ENCODE measurements at places on chromosomes 7 and 10. TPM values are rescaled to one million over a fixed set of nuclear protein-coding genes. Genes with fewer than 3 reads are reported as not detected.

DNAH11 gene
- total RNA-seq = 0.39 TPM

DNA sequence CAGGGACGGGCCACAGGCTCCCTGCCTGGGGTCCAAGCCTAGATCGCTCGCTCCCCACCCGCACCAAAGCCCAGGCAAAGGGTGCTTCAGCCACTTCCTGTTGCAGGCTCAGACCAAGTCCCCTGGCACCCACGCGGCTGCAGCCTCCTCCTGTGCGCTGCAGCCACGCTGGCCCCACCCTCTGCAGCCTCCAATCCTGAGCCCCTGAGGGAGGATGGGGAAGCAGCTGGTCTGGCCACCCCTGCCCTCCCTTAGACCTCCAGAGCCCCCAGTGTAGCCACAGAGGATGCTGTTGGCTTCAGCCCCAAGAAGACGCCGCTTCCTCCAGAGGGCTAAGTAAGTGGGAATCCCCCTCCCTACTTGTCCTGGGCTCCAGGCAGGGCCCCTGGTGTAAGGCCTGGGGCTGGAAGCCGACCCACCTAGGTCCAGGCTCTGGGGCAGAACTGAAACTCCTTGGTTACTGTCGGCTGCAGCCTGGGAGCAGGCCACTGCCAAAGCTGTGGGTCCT, 9.4 kb downstream of the LIMK1 start:
- no peaks in the 10 kb centered on the region for H3K27me3 ChIP-seq
- H3K4me1 ChIP-seq = peaks cover 40% of the 10 kb centered on the region
- no peak overlapping the region for H3K4me3 ChIP-seq
- peaks cover 5% of the 10 kb centered on the region for H3K36me3 ChIP-seq
- no peak for DNase-seq
- peak overlapping the region; percentile 93 for H3K27ac ChIP-seq

DNA sequence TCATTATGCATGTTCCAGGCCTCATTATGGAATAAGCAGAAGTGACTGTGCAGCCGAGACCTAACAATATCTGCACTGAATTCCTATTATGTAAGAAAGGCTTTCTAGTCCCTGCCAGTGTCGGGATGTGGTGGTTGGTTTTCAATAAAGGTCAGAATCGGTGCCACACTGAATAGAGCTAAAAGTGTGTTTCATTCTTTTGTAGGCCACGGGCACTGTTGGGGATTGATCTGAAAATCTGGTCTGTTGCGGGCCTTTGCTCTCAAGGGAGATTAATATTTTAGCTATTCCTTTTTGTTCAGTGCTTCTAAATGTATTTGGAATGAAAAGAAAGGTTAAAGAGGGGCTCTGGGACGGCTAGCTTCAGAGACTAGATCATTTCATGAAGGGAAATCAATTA, 559.4 kb upstream of the GALNT17 start:
- no peak overlapping the region for H3K4me3 ChIP-seq
- no peaks in the 10 kb centered on the region for H3K36me3 ChIP-seq
- no peak for DNase-seq
- no peak overlapping the region for H3K27ac ChIP-seq

GRCh38 chr10:101525848-101526247, 62.2 kb downstream of the POLL start:
- no peak for DNase-seq
- no peaks in the 10 kb centered on the region for H3K36me3 ChIP-seq
- no peak overlapping the region for H3K27ac ChIP-seq
- no peaks in the 10 kb centered on the region for H3K27me3 ChIP-seq
- no peak overlapping the region for H3K4me3 ChIP-seq

DNA sequence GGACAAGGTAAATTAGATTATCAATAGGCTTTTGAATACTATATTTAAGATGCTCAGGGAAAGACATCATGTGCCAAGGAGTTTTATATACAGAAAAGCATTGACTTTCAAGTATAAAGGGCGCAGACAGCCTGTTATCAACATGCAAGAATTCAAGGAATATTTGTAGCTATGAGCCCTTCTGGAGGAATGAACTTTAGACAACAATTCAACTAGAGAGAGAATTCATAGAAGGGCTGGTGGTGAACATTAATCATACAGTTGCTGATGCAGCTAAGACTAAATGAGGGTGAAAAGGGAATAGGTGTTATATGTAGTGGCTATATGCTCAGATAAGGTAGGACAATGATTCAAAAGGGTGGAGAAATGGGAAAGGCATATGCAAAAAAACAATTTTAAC, 41.2 kb downstream of the AOAH start:
- peaks cover 9% of the 10 kb centered on the region for H3K4me1 ChIP-seq
- no peak overlapping the region for H3K4me3 ChIP-seq
- DNase-seq = no peak

DNA sequence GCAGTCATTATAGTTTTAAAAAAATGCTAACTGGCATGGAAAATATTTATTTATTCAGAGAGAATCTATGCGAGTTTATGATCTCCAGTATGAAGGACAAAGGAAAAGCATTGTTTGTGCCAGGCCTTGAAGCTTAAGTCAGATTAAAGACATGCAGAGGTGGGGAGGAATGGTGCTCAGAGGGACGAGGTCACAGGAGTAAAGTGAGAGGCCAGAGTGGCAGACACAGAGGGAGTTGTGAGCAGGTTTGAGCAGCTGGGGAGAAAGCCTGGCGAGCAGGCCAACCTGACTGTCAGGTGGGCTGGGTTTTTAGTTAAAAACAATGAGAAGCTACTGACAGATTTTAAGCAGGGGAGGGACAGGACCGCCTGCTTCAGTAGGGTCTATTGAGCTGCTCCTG, 6.8 kb upstream of the CCNY start:
- peaks cover 27% of the 10 kb centered on the region for H3K4me1 ChIP-seq
- no peak overlapping the region for H3K27ac ChIP-seq
- no peak overlapping the region for H3K4me3 ChIP-seq

PVRIG gene
- 0.30 TPM for total RNA-seq

DNA sequence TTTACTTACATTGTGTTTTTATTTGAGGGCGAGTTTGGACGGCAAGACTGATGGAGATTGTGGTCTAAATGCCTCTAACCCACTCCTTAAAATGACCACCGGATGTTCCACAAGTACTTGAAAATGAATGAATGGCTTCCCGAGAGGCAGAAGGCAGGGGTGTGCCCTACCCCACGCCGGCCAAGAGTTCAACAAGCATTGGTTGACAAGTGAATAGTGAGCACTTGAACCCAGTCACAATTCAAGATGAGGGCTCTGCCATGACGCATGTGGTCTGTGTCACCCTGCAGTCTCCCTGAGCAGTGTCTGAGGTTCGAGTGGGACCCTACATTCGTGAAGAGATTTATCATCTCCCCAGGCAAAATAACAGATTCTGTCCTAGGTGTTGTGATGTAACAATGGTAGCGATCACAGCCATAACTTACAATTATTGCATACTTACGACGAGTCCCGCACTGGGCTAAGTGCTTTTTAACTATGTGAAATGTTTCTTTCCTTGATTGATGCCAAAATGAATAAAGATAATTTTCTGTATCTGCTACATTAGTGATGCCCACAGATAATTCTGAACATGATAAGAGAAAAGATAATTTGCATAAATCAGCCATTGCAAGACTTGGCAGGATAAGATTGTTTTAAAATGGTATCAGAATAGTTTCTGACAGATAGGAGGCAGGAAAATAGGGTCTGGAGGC, 305.4 kb downstream of the WDR37 start:
- H3K36me3 ChIP-seq = no peaks in the 10 kb centered on the region
- H3K27me3 ChIP-seq = peaks cover 18% of the 10 kb centered on the region
- H3K4me3 ChIP-seq = no peak overlapping the region
- no peak overlapping the region for H3K27ac ChIP-seq
- no peak for DNase-seq

DNA sequence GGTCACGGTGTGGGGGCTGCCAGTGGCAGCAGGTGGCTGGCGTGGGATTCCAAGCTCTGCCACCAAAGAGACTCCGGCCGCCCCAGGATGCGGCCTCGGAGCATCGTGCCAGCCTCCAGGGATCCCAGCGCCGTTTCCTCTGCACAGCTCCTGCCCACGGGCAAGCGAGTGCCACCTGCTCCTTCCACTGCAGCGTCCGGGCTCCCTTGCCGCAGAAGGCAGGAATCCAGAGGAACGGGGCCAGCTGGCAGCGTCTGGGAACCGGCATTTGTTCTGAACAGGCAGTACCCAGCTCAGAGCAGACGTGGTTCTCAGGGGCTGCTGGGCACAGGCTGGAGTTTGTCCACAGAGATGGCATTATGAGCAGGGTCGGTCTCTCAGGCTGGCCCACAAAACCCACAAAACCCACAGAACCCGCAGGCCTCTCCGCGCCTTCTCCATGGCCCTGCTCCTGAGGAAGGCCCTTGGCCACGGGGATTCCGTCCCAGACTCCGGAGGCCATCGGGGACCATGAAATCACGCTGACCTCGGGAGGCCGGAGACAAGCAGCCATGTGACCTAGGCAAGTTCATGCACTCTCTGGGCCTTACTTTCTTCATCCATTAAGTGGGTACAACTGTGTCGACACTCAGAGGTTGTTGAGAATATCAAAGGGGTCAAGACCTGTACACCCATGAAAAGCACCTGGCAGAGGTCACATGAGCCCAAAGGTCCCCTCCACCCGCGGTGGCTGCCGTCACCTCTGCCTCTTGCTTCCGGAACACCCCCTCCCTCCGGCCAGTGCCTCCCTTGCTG, 72.1 kb upstream of the TNRC18 start:
- peaks cover 11% of the 10 kb centered on the region for H3K36me3 ChIP-seq
- H3K27me3 ChIP-seq = no peaks in the 10 kb centered on the region
- peak overlapping the region; percentile 54 for H3K27ac ChIP-seq

HOXA13 gene
- total RNA-seq = 3.6 TPM

DNA sequence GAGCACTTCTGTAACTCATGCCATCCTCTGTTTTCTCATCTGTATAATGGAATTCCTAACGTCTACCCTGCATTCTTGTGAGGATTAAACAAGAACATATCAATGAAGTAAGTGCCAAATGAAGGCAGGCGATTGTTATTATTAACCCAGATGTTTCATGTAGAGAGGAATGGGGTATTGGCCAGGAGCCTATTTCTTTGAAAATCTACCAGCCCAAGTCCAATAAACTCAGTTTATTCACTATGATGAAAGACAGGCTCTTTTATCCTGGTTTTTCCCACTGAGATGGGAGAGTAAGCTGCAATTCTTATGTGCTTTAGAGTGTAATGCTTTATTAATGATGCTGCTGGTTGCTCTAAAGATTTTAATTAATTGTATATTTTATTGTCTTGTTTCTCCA, 9.6 kb downstream of the CTTNBP2 start:
- no peak overlapping the region for H3K27ac ChIP-seq
- H3K27me3 ChIP-seq = no peaks in the 10 kb centered on the region
- H3K36me3 ChIP-seq = no peaks in the 10 kb centered on the region

GIMAP7 gene
- 0.25 TPM for total RNA-seq

- no peak overlapping the region for H3K27ac ChIP-seq
- no peaks in the 10 kb centered on the region for H3K4me1 ChIP-seq
- H3K36me3 ChIP-seq = no peaks in the 10 kb centered on the region
- DNase-seq = no peak
Measured at GRCh38 chr7:7817748-7818147, 99.3 kb upstream of the RPA3 start.

SCART1 gene
- total RNA-seq = 3.7 TPM

FOXP2 gene
- total RNA-seq = 2.5 TPM

- DNase-seq = no peak
- no peaks in the 10 kb centered on the region for H3K36me3 ChIP-seq
- peaks cover 3% of the 10 kb centered on the region for H3K4me1 ChIP-seq
- peaks cover 77% of the 10 kb centered on the region for H3K27me3 ChIP-seq
- no peak overlapping the region for H3K27ac ChIP-seq
- no peak overlapping the region for H3K4me3 ChIP-seq
Measured at GRCh38 chr10:123909426-123909825, 17.8 kb upstream of the CPXM2 start.

FHIP2A gene
- 20.7 TPM for total RNA-seq

GRCh38 chr10:119602241-119603095, 5.7 kb upstream of the TIAL1 start:
- H3K4me3 ChIP-seq = no peak overlapping the region
- DNase-seq = peak; percentile 51
- no peaks in the 10 kb centered on the region for H3K27me3 ChIP-seq
- no peak overlapping the region for H3K27ac ChIP-seq
- H3K4me1 ChIP-seq = peaks cover 6% of the 10 kb centered on the region
- H3K36me3 ChIP-seq = no peaks in the 10 kb centered on the region

GRCh38 chr7:98520356-98520951, 96.6 kb upstream of the NPTX2 start:
- peak; percentile 3 for DNase-seq
- no peak overlapping the region for H3K27ac ChIP-seq
- H3K27me3 ChIP-seq = no peaks in the 10 kb centered on the region

PRKG1 gene
- 1.4 TPM for total RNA-seq

DNA sequence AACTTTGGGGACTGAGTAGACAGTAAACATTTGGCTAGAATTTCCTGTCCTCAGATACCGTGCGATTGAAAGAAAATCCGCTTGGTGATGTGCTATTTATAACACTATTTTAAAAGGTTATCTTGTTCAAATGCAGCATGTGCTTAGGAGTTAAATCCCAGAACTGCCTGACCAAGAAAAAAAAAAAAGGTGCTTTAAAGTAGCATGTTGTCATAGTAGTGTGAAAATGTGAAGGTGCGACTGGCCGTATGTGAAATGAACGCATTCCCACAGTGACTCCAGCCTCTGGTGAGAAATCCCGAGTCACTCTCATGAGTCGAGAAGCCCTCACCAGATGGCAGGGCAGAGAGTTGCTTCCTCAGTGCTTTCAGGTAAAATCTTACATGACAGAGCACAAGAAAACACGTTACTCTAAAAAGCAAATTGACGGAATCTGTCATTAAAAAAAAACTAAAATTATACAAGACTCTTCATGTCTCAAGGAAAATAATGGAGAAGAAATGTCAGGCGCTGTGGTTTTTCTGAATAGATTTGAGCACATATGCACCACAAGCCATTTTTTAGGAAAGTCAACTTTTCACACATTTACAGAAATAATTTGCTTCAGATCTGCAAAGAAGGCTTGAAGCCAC, 18.4 kb upstream of the KLF6 start:
- H3K4me3 ChIP-seq = no peak overlapping the region
- H3K27ac ChIP-seq = peak overlapping the region; percentile 11
- peaks cover 29% of the 10 kb centered on the region for H3K4me1 ChIP-seq

- H3K4me1 ChIP-seq = peaks cover 11% of the 10 kb centered on the region
- 0 out of 2 replicates have a peak, but pooled peaks cover 3% of the 10 kb centered on the region for H3K36me3 ChIP-seq
- no peaks in the 10 kb centered on the region for H3K27me3 ChIP-seq
- H3K4me3 ChIP-seq = no peak overlapping the region
- H3K27ac ChIP-seq = no peak overlapping the region
- no peak for DNase-seq
Measured at GRCh38 chr10:68992636-68993440, 4.2 kb downstream of the KIFBP start.

DEPP1 gene
- total RNA-seq = 3.8 TPM

GRCh38 chr7:125877246-125877645, 947.6 kb upstream of the POT1 start:
- DNase-seq = no peak
- no peaks in the 10 kb centered on the region for H3K36me3 ChIP-seq
- no peaks in the 10 kb centered on the region for H3K4me1 ChIP-seq
- no peak overlapping the region for H3K4me3 ChIP-seq
- no peaks in the 10 kb centered on the region for H3K27me3 ChIP-seq

DNA sequence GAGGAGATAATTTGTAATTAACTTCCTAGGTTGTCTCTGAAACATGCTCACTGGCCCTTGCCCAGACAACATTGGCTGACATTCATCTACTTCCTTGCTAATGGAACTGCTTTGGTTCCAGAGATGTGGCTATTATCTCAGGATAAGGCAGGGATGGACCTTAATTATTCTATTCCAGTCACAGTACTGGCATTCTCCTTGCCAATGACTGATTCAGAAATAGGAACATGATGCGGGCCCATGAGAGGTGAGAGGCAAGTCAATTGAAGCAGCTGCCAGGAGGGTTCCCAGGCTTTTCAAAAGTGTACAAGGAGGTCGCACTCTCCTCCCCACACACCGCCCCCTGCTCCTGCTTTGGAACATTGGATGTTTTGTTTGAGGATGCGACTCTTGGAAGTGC, 109.6 kb upstream of the DGKB start:
- H3K36me3 ChIP-seq = no peaks in the 10 kb centered on the region
- no peak overlapping the region for H3K4me3 ChIP-seq
- no peaks in the 10 kb centered on the region for H3K27me3 ChIP-seq
- no peak for DNase-seq
- no peak overlapping the region for H3K27ac ChIP-seq
- peaks cover 19% of the 10 kb centered on the region for H3K4me1 ChIP-seq
